ENCODE measurements at places on chromosomes 16 and 17. TPM values are rescaled to one million over a fixed set of nuclear protein-coding genes. Genes with fewer than 3 reads are reported as not detected.

DNA sequence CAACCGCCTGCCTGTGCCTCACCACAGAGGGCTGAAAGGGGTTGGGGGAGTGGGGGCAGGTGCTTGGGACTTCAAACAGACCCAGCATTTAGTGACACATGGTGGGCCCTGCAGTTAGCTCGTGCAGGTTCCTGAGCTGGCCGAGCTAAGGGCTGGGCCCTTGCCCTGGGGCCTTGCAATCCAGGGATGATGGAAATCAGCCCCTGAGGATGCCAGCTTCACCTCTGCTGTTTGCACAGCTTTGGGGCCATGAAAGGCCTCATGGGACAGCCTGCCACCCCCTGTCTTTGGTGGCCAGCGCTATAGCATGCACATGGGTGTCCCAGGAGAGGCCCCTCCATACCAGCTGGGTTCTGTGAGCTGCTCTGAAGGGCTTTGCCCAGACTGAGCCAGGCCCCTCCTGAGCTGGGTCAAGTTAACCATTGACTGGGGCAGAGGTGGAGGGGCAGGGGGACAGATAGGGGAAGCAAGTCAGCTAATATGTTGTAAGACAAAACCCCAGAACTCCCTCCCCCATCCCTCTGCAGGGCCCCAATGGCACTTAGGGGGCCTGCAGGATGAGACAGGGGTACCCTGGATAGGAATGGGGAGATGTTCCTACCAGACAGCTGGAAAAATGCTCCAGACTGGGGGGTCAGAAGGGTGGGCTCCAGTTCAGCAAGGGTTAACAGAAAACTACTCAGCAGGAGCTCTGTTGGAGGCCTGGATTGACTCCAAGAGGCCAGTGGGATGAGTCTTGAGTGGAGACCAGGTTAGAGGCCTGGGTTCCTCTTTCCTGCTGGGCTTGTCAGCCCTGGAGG is 692 bp downstream of the PRR15L start:
- DNase-seq = no peak

- DNase-seq = peak; percentile 32
Observed at GRCh38 chr17:39623356-39623950, 3.3 kb upstream of the PPP1R1B start.

GRCh38 chr16:86431540-86431939 is 78.8 kb upstream of the FOXF1 start:
- DNase-seq = no peak

DNA sequence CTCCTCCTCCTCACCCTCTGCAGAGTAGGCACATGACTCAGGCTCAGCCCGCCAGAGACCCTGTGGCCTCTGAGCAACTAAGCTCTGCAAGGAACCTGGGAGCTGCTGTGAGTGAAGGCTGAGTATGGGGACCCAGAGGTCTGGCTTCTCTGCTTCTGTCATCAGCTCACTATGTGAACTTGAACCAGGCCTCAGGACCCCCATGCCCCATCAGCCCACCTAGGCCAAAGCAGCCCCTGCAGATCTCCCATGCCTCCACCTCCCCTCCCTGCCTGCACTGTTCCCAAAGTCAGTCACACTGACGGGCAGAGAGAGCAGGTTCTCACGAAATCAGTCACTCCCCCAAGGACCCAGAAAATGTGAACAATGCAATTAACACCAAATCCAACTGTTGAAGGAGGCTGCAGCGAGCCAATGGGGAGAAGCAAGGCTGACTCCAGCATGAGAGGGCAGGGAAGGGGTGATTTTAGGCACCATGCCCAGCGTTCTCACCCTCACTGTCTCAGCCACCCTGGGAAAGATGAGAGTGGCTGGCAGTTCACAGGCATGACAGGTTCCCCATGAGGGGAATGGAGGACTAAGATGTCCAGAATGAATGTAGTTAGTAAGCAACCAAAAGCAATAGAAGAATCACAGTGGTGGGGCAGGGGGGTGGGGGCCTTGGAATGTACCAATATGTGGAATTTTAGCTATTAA is 60.6 kb downstream of the BEAN1 start:
- DNase-seq = peak; percentile 36

DNA sequence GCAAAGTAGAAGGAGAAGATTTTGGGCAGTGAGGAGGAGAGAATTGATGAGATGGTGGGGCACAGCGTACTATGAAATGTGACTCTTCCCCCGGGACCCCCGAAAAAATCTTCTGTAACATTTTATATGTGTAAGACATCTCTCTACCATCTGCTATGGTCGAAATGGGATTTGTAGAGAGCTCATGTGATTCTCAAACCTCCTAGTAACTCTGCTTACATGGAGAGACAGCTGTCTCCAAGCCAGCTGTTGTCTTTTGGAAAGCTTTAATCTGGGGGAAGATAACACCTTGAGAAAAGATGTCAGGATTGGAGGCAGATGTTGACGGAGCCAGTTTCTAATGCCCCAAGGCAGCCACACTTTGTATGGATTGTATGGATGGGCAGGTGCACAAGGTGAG is 94.1 kb downstream of the PRKCB start:
- no peak for DNase-seq

- DNase-seq = no peak
Observed at GRCh38 chr17:9334536-9335446, 240.8 kb downstream of the STX8 start.

DNA sequence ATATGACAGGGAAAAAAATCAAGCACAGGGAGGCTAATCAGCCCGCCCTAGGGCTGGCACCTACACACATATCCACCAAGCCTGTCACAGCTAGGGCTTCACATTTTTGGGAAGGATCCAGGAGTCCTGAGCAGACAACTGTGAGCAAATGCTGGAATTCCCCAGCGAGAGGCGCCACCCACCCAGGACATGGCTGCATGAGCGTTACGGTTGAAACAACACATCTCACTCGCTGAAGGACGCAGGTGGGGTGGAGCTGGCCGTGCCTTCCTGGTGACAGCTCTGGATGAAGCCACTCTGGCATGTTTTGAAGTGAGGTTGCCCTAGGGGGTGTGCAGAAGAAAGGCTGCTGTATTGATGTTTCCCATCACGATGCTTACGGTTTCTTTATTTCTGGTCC is 315.1 kb upstream of the EEF2KMT start:
- DNase-seq = no peak

DNA sequence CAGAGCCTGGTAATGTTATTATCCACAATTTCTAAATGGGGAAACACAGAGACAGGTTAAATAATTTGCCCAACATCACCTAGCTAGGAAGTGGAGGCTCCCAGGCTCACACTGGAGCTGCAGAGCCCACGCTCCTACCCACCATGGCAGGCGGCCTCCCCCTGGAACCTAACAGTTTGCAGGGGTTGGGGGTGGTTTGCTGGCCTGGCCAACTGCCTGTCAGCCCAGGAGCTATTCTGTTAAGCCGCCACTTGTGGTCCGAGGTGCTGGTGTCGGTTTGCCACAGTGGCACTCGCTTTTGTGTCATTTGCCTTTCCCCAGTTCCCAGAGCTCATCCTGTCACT is 3.6 kb downstream of the PRCD start:
- DNase-seq = no peak

- DNase-seq = no peak
Observed at GRCh38 chr17:32323046-32323445, 18.9 kb downstream of the C17orf75 start.

- DNase-seq = no peak
Observed at GRCh38 chr17:14454746-14455145, 153.9 kb downstream of the HS3ST3B1 start.

DNA sequence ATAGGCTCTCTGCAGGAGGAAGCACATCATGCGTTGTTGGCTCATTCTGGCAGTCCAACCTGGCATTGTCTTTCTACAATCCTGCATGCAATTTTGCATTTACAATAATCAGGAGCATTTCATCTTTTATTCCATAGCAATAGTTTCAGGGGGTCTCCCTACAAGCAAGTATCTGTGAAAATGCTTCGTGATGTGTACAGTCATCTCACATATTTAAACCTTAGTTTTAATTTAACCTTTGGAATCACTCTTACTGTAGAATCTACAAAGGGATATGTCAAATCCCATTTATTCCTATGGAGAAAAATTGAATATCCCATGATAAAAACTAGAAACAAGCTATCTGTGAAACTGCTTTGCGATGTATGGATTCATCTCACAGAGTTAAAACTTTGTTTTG is 112.0 kb upstream of the WSB1 start:
- no peak for DNase-seq

GRCh38 chr17:46733837-46734475 is 84.5 kb downstream of the WNT3 start:
- peak; percentile 76 for DNase-seq

DNA sequence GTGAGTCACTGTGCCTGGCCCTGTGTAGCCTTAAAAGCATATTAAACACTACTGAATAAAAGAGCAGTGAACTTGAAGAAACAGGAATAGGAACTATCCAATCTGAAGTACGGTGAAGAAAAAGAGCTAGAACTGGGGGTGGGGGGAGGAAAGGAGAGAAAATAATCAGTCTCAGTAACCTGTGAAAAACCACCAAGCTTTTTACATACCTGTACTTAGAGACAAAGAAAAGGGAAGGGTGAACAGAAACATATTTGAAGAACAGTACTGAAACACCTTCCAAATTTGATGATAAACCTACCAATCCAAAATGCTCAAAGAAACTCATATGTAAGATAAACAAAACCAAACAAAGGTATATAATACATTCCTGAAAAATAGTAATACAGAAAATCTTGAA is 77.5 kb downstream of the USP32 start:
- no peak for DNase-seq

DNA sequence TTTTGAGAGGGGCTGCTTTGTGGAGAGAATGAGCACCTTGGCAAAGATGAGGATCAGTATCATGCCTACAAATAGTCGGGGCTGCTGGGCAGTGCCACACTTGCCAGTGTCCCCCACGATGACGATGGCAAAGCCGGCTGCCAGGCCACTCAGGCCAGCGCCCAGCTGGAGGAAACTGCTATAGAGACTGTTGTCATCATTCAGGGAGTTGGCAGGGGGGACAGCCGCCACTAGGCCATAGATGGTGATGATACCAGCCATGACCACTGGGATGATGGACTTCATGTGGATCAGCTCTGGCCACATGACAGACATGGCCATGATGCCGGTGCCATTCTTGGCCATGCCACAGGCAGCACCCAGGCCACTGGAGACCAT is 23.8 kb downstream of the MINK1 start:
- no peak for DNase-seq

DNA sequence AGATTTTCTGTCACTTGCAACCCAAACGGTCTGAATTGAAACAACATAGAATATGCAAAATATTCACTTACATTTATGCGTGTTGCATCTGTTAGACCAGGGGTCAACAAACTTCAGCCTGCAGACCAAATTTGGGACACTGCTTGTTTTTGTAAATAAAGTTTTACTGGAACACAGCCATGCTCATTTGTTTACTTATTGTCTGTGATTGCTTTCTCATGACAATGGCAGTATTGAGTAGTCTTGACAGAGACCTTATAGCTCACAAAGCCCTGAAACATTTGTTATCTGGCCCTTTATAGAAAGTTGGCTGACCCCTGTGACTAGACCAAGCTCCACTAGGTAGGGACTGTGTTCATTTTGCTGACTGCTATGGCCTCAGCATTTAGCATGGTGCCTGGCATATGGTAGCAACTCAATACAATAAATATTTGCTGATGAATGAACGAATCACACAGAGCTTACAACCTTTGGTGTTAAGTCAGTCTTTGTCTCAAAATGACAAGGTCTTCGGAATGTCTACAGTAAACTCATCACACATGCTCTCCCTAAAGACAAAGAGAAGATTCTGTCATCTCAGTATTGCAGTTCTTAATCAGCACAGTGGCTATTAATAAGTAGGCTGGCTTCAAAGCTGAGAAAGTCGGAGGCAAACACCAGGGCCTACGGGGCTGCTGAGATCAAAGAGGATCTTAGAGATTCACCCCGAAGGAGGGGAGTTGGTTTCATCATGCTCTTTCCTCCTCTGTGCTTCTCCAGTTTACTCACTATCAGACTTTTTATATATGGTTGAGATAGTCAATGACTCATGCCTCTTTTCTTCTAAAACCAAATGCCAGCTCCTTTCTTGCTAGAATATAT is 95.2 kb upstream of the AXIN2 start:
- DNase-seq = no peak

GRCh38 chr17:71759422-71760060 is 361.3 kb upstream of the SOX9 start:
- DNase-seq = peak; percentile 30

DNA sequence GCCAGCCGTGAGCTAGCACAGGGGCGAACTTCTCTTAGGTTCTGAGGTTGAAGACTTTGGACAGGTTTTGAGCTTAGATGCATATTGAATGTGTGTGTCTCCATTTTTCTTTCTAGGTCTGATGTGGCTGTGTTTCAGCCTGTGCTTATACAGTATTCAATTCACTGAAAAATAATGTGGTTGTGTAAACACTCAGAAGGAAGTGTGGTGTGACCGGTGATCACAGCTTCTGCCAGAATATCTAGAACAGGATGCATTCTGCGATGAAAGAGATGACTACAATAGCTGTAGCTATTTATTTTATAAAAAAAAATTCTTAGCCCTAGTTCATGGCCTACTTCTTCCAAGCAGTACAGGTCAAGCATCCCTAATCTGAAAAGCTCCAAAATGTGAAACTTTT is 64.4 kb downstream of the MAP2K6 start:
- DNase-seq = no peak

DNA sequence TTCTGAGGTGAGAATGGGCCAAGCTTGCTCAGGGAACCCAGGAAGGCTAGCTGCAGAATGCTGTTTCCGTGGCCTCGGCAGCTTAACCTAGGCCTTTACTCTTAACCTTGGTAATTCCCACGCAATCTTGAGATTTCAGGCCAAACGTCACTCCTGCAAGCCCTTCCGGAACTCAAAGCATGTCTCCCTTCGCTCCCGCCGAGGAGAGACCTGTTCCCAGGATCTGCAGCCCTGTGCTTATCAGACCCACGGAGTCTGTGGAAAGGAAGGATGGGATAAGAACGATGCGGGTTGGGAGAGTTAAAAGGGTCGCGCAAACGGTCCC is 524 bp upstream of the ZFP3 start:
- no peak for DNase-seq

- DNase-seq = no peak
Observed at GRCh38 chr17:47742319-47743181, 9.5 kb downstream of the TBX21 start.

- DNase-seq = no peak
Observed at GRCh38 chr16:27225536-27226360, 22.4 kb downstream of the KDM8 start.

- DNase-seq = no peak
Observed at GRCh38 chr16:74199842-74200124, 96.8 kb upstream of the PSMD7 start.

GRCh38 chr16:71293919-71294318 is 4.7 kb upstream of the CMTR2 start:
- DNase-seq = no peak

SOST gene
- not detected for polyA plus RNA-seq

KRT17 gene
- 0.89 TPM for polyA plus RNA-seq

SCN4A gene
- polyA plus RNA-seq = not detected

MARF1 gene
- polyA plus RNA-seq = 14.6 TPM

PIRT gene
- not detected for polyA plus RNA-seq

ADAD2 gene
- polyA plus RNA-seq = not detected

CDK3 gene
- polyA plus RNA-seq = 1.7 TPM

RPL26 gene
- 4,116 TPM for polyA plus RNA-seq

ASIC2 gene
- 0.16 TPM for polyA plus RNA-seq

EXOC3L1 gene
- not detected for polyA plus RNA-seq

KRTAP9-2 gene
- not detected for polyA plus RNA-seq

MYH3 gene
- polyA plus RNA-seq = 1.0 TPM

CLEC10A gene
- polyA plus RNA-seq = not detected

GLIS2 gene
- polyA plus RNA-seq = 6.0 TPM

KRT32 gene
- polyA plus RNA-seq = 0.09 TPM
